Bone marrow (tissue), 2 donors: ENCODE measurements at places on chromosomes 6 and 20.

DNA sequence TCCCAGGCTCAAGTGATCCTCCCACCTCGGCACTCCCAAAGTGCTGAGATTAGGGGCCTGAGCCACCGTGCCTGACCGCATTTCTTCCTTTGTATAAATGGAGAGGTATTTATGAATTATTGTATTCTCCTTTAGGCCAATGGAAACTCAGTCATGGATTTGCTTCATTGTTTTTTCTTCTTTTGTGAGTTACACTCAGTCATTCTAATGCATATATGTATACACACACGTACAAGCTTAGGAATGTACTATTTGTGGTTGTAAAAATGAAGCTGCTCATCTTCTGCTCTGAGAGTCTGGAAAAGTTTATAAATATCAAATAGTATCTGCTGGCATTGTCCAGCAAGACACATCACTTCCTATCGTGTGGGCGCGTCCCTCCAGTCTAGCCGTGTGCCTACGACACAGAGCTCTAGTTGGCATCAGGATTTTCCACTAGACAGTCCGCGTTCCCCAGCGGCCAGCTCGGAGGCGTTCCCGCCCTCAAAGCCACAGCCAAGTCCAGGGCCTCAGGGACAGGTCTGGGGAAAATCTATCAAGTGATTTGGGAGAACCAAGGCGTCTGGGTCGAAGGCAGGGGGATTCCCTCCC, 215.2 kb downstream of the NFATC2 start:
- no peak for DNase-seq

DNA sequence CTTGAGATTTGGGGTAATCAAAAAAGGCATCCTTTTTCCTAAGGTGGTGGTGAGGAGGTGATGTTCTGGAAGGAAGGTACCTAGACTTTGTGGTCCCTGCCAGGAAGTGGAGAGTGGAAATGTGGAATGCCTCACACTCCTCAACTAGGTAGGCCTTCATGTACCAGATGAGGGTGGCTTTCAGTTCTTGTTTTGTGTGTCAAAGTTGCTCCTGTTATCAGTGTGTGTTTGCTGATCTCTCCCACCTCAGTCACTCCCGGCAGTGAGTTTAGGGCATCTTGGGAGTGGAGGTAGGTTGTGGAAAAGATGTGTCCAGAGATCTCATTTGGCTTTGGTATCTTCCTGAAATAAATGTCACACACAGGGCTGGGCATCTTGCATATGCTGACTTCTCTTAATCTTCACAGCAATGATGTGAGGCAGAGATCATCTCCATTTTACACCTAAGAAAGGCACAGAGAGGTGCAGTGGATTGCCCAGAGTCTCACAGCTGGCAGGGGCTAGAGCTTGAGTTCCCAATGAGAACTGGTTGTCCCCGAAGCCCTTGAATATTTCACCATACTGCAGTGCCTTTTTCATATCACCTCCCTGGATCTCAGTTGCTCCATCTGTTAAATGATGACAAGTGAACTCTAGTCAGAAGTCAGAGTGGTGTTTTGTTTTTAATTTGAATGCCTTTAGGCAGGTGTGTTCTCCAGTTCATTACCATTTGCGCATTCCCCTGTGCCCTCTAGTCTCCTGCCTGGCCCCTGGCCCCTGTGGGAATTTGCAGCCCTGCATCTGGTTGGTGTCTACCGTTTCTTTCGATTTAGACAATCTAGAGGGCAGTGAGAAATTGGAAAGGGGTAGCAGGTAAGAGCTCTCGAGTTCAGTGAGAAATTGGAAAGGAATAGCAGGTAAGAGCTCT, 2.9 kb downstream of the PKIG start:
- no peak for DNase-seq

GRCh38 chr20:34458631-34459030, 57.6 kb upstream of the DYNLRB1 start:
- no peak for DNase-seq

GRCh38 chr6:76697585-76697984, 625.1 kb upstream of the IMPG1 start:
- no peak for DNase-seq

GRCh38 chr6:101393829-101394251, 332 bp downstream of the GRIK2 start:
- no peak for DNase-seq
